Memory B cell (primary cell): ENCODE measurements at places on chromosomes 6 and 20.

- no peak for DNase-seq
Measured at GRCh38 chr6:38012573-38012972, 193.0 kb downstream of the ZFAND3 start.

DNA sequence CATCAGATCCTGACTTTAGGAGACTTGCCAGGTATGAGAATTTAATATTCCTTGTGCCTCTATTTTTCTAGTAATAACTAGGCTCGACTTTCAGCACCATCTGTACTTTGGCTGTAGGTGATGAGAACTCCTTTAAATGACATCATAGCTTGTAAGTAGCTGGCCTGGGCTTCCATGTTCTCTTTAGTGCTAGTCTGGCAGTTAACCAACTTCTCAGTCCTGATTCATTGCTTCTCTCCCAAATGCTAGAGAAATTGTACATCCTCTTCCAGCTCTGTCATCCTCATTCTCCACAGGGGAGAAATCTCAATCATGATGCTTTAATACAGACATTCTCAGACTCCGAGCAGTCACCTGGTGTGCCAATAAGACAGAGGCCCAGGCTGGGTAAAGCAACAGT, 143.5 kb upstream of the MOCS1 start:
- no peak overlapping the region for H3K27ac ChIP-seq
- no peaks in the 10 kb centered on the region for H3K36me3 ChIP-seq
- no peak for DNase-seq
- H3K4me1 ChIP-seq, result no peaks in the 10 kb centered on the region
- H3K27me3 ChIP-seq, result peaks cover 13% of the 10 kb centered on the region

- no peaks in the 10 kb centered on the region for H3K4me1 ChIP-seq
- DNase-seq, result no peak
- no peak overlapping the region for H3K4me3 ChIP-seq
- H3K36me3 ChIP-seq, result peaks cover 5% of the 10 kb centered on the region
Measured at GRCh38 chr6:27260369-27260768, 12.9 kb downstream of the PRSS16 start.

GRCh38 chr6:106118835-106119431, 32.8 kb downstream of the PRDM1 start:
- no peak overlapping the region for H3K27ac ChIP-seq
- H3K36me3 ChIP-seq, result no peaks in the 10 kb centered on the region
- peaks cover 19% of the 10 kb centered on the region for H3K4me1 ChIP-seq
- H3K27me3 ChIP-seq, result no peaks in the 10 kb centered on the region

GRCh38 chr6:52333840-52334200, 28.1 kb upstream of the PAQR8 start:
- peaks cover 14% of the 10 kb centered on the region for H3K4me1 ChIP-seq
- peak overlapping the region; percentile 49 for H3K27ac ChIP-seq
- no peaks in the 10 kb centered on the region for H3K36me3 ChIP-seq
- no peak for DNase-seq
- no peak overlapping the region for H3K4me3 ChIP-seq
- peaks cover 2% of the 10 kb centered on the region for H3K27me3 ChIP-seq

GRCh38 chr6:33952016-33952415, 148.2 kb upstream of the MLN start:
- no peak for DNase-seq
- no peak overlapping the region for H3K27ac ChIP-seq
- H3K4me3 ChIP-seq, result no peak overlapping the region
- H3K27me3 ChIP-seq, result peaks cover 20% of the 10 kb centered on the region
- H3K36me3 ChIP-seq, result no peaks in the 10 kb centered on the region
- peaks cover 2% of the 10 kb centered on the region for H3K4me1 ChIP-seq

DNA sequence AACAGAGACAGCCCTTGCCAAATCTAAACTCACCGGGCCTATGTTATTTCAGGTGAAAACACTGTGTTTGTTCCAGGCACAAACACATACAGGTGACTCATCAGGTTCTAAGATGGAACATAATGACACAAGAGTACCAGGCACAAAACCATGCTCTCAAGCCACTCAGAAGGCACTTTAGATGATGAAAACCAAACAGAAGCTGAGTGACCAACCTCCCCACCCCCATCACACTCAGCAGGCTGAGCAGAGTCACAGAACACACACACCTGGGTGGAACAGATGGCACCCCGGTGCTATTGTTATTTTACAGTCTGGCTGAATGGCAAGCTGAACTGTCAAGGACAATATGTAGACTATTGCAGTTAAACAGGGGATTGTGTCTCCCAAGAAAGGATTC, 20.6 kb upstream of the NKX2-2 start:
- H3K4me3 ChIP-seq, result no peak overlapping the region
- no peaks in the 10 kb centered on the region for H3K4me1 ChIP-seq
- H3K27me3 ChIP-seq, result peaks cover 4% of the 10 kb centered on the region
